ENCODE measurements at places on chromosomes 3 and 15.

- DNase-seq, result no peak
Measured at GRCh38 chr15:75230551-75231371, 27.4 kb upstream of the GOLGA6C start.

DNA sequence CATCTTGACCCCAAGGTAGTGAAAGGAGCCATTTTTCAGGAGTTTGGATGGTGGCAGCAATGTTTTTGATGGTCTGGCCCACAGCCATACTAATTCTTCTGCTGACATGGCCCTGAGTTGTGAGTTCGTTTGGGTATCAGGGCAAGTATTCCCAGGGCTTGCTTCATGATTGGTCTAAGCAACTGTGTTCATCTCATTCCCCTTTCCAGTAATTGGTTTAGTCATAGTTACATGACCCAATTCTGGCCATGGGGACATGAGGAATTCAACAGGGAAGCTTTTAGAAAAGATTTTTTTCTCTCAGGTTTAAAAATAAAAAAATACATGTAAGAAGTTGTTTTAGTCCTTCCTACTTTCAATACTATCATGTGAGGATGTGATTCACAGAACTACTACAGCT, 150.5 kb upstream of the NPHP3 start:
- no peak for DNase-seq

DNA sequence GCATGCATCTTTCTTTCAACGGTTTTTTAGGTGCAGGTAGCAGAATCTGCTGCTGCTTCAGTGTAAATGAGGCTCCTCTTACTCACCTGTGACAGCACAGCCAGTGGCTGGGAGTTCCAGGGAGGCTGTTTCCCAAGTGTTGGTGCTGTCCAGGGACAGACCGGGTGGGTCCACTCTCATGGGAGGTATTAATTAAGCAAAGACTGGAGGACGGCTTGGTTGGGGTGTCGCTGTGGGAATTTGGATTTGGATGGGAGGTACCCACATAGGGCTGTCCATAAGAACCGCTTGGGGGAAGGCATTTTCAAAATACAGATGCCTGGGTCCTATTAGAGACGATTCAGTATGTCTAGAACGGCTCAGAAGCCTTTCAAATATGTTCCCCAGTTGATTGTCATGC, 42.9 kb downstream of the SV2B start:
- DNase-seq, result no peak

- no peak for DNase-seq
Measured at GRCh38 chr3:377158-377561, 180.6 kb downstream of the CHL1 start.

DNA sequence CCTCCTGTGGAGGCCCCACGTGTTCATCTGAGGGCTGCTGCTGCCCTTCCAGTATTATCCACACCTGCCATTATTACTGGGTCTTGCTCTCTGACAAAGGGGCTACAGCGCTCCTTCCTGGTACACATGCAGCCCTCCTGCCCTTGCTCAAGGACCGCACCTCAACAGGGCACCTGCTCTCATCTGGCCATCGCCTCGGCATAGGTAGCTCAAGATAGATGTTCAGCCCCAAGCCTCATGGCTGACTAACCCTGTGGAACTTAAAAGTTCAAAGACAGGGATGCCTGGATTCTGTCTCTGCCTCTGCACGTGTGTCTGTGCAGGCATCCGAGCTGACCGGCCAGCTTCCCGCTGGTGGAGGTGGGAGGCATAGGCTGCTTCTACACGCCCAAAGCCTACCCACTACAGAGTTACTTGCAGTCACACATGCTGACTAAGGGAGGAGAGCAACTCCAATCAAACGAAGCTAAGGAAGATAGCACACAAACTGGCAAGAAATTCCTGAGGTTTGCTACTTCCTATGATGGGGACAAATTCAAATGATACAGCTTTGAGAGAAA, 152.5 kb upstream of the ATP10A start:
- no peak for DNase-seq

DNA sequence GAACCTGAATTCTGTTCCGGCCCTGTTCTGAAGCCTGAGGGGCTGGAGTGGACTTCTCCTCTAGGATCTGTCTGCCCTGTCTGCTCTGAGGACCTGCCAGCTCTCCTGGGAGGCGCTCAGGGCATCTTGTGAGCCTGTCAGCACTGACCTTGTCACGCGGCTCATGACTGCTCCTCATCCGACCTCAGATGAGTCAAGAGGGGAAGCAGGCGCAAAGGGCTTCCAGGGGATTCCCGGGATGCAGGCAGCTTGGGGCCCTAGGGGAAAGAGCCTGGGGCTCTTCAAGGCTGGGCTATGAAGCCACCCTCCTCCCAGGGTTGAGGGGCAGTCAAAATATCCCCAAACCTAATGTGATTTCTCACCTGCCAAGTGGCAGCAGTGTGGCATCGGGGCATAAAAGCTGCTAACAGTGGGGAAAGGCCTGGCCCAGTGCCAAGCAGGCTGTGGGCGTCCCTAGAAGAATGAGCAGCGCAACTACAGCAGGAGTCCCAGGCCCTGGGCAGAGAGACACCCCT, 27.6 kb upstream of the ANKDD1A start:
- no peak for DNase-seq

GRCh38 chr15:25793354-25794050, 69.6 kb downstream of the ATP10A start:
- no peak for DNase-seq

- DNase-seq, result no peak
Measured at GRCh38 chr3:186004671-186005070, 66.9 kb upstream of the TRA2B start.

DNA sequence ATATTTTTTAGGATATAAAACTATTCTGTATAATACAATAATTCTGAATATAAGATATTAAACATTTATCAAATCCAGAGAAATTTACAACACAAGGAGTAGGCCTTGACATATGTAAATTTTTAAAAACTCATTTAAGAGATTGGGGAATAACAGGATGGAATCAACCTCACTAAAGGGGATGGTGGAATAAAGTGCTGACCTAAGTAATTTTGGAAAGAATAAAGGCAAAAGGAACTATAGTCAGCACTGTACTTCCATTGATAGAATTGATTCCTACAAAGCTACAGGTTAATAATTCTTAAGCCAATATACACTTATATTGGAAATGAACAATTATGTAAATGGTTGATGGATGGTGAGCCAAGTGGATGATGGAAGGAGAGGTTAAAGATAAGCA, 549.3 kb downstream of the TBL1XR1 start:
- no peak for DNase-seq

- DNase-seq, result no peak
Measured at GRCh38 chr15:90044191-90044590, 43.1 kb downstream of the ZNF710 start.

- no peak for DNase-seq
Measured at GRCh38 chr15:76338486-76339304, 2.1 kb downstream of the ISL2 start.

- no peak for DNase-seq
Measured at GRCh38 chr3:16932877-16933276, 48.1 kb downstream of the PLCL2 start.

DNA sequence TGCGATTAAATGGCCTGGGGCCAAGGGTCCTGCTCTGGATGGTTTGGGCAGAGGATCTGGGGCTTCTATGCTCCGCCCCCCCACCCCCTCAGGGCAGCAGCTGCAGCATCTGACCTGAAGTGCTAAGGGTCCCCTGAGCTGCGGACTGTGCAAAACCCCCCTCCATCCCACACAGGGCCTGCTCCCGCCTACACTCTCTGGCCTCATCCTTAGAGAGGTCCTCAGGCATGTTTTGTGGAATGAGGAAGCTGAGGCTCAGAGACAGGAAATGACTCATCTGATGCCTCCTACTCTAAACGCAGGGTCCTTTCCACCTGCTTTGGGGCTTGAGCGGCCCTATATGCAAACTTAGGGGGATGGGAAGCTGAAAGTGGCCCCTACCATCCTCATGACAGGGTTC, 59.5 kb upstream of the CTSH start:
- no peak for DNase-seq

DNA sequence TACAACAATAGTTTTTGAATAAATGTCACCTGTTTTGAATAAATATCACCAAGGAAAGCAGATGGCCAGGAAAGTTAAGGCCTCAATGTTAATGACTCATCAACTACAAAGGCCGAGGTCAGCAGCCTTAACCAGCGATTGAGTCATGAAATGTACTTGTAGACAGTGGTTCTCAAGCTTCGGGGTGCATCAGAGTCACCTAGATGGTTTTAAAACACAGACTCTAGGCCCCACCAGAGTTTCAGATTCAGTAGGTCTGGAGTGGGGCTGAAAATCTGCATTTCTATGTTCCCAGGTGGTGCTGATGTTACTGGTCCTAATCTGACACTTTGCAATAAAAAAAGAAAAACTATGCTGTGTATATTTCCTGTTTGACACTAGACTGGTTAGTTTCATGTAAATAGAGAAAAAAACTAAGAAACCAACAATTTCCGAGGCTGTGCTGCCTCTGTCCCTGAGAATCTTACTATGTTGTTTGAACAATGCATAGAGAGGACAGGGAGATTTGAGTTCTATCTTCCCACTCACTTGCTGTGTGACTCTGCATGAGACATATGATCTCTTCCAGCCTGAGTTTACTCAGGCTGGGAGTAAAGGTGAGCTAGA, 9.8 kb downstream of the RAB27A start:
- no peak for DNase-seq

- DNase-seq, result no peak
Measured at GRCh38 chr3:160473978-160474377, 24.4 kb upstream of the TRIM59 start.
